Peyer's patch (tissue), 4 donors: ENCODE measurements at places on chromosomes 4 and X.

DNA sequence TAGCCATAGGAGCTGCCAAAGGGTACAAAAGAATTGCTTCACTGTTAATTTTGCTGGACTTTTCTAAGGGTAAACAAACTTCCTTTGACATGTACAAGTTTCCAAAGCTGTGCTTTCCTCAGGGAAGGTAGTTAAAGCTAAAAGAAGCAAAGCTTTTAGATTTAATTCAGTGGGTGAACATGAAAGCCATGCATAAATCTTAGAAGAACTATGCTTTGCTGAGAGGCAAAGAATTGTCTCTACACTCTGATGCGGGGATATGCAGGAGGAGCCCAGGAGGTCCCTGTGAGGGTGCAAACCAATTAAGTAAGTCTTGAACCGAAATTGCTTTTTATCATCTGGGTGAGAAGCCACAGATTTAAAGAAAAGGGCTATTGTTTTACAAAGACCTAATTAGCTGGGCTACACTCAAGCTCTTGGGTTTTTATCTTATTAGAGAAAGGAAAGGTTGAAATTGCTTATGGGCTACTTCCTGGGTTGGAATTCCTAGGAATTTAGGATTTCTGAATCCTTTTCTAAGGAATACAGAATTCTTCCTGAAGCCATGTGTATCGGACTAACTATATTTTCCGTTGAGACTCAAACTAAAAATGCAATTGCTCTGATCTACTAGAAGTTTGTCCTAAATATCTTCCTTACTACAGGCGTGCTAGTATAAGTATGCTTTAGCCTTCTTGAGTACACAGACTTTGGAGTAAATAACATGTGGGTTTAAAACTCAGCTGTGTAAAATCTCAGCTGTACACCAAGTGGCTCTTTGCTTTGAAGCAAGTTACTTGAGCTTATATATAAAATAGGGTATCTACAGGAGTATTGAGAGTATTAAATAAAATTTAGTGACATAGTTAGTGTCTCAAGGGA is 188.4 kb upstream of the ANK2 start:
- no peaks in the 10 kb centered on the region for H3K36me3 ChIP-seq
- H3K4me3 ChIP-seq: no peak overlapping the region
- H3K27ac ChIP-seq: no peak overlapping the region
- DNase-seq: no peak

GRCh38 chrX:45428831-45429230 is 228.2 kb upstream of the DIPK2B start:
- no peak for DNase-seq
- H3K4me1 ChIP-seq: no peaks in the 10 kb centered on the region
- H3K27me3 ChIP-seq: no peaks in the 10 kb centered on the region
- H3K4me3 ChIP-seq: no peak overlapping the region
- H3K27ac ChIP-seq: no peak overlapping the region
- no peaks in the 10 kb centered on the region for H3K36me3 ChIP-seq

DNA sequence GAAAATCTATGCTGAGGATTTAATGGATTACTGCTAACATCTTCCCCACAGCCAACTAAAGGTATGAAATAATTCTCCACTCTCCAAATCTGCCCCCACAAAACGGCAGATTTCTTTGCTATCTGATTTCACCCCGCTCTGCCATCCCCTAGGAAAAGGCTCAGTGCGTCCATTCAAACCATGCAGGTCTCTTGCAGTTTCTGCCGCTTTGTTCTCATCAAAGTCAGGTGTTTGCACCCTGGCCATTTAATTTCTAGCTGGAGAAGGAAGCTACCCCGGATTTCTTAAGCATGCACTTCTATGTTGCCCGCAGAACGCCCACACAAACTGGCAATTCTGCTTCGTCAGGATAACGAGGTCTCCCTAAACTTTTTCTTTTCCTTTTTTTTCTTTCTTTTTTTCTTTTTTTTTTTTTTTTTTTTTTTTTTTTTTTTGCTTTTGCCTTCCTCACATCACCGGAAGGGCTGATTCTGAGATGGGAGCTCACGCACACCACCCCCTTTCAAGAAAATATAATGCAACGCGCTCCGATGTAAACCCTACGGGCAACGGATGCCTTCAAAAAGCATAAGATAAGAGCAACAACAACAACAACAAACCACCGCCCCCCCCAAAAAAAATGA is 3.3 kb downstream of the NLGN4X start:
- H3K4me3 ChIP-seq: no peak overlapping the region
- H3K36me3 ChIP-seq: no peaks in the 10 kb centered on the region
- no peak for DNase-seq
- H3K27ac ChIP-seq: no peak overlapping the region
- no peaks in the 10 kb centered on the region for H3K4me1 ChIP-seq

- no peaks in the 10 kb centered on the region for H3K4me1 ChIP-seq
- no peaks in the 10 kb centered on the region for H3K27me3 ChIP-seq
- no peaks in the 10 kb centered on the region for H3K36me3 ChIP-seq
- no peak overlapping the region for H3K27ac ChIP-seq
- H3K4me3 ChIP-seq: no peak overlapping the region
Observed at GRCh38 chrX:152881289-152881688, 16.6 kb upstream of the ZNF185 start.

GRCh38 chr4:38565271-38566199 is 98.5 kb upstream of the KLF3 start:
- no peak for DNase-seq
- no peaks in the 10 kb centered on the region for H3K36me3 ChIP-seq
- H3K4me1 ChIP-seq: no peaks in the 10 kb centered on the region
- no peak overlapping the region for H3K4me3 ChIP-seq

DNA sequence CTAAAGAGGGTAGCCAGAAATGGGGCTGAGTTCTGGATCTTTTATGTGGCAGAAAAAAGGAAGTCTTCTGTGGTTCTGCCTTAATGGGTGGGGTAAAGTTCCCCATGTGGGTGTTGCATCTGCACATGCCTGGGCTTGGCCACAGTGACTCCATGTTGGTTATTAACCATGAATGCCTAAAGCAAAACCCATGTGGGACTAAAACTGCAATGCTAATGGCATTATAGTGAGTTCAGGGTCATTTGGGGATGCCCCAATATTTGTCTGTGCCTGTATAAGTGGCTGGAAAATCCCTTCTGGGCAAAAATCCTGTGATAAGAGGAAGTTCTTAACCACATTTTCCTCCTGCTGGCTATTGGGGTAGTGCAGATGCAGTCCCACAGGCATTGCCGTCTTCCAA is 857.4 kb downstream of the FAT4 start:
- H3K27me3 ChIP-seq: no peaks in the 10 kb centered on the region
- no peak overlapping the region for H3K27ac ChIP-seq
- no peak for DNase-seq
- H3K4me1 ChIP-seq: no peaks in the 10 kb centered on the region
